ENCODE measurements at places on chromosomes 11 and 22. TPM values are rescaled to one million over a fixed set of nuclear protein-coding genes. Genes with fewer than 3 reads are reported as not detected.

TP53I11 gene
- polyA plus RNA-seq = 112 TPM

SDF2L1 gene
- 28.2 TPM for polyA plus RNA-seq

SULT4A1 gene
- 3.7 TPM for polyA plus RNA-seq

CHORDC1 gene
- polyA plus RNA-seq = 36.0 TPM

PDGFD gene
- 100 TPM for polyA plus RNA-seq

MMP12 gene
- not detected for polyA plus RNA-seq

HEPN1 gene
- not detected for polyA plus RNA-seq

OR52A1 gene
- not detected for polyA plus RNA-seq

SUSD2 gene
- polyA plus RNA-seq = 2.2 TPM

APOA5 gene
- polyA plus RNA-seq = not detected

LARGE1 gene
- 18.4 TPM for polyA plus RNA-seq

KCNE3 gene
- 0.33 TPM for polyA plus RNA-seq

NCF4 gene
- polyA plus RNA-seq = not detected

PPP2R1B gene
- polyA plus RNA-seq = 14.2 TPM

CDCA5 gene
- 14.2 TPM for polyA plus RNA-seq

MAPK12 gene
- polyA plus RNA-seq = 61.5 TPM

PRG3 gene
- not detected for polyA plus RNA-seq

POLR2L gene
- 482 TPM for polyA plus RNA-seq

FDXACB1 gene
- 4.9 TPM for polyA plus RNA-seq

MUC5B gene
- polyA plus RNA-seq = not detected

P2RY6 gene
- not detected for polyA plus RNA-seq

ACTN3 gene
- 111 TPM for polyA plus RNA-seq

RAB36 gene
- polyA plus RNA-seq = 7.1 TPM

ACRV1 gene
- 0.16 TPM for polyA plus RNA-seq

THOC5 gene
- 30.4 TPM for polyA plus RNA-seq

MICAL3 gene
- polyA plus RNA-seq = 26.6 TPM

BCO2 gene
- polyA plus RNA-seq = 81.1 TPM
